ENCODE measurements at places on chromosomes 2 and 18.

- no peak for DNase-seq
Observed at GRCh38 chr2:105903051-105903674, 158.5 kb downstream of the NCK2 start.

DNA sequence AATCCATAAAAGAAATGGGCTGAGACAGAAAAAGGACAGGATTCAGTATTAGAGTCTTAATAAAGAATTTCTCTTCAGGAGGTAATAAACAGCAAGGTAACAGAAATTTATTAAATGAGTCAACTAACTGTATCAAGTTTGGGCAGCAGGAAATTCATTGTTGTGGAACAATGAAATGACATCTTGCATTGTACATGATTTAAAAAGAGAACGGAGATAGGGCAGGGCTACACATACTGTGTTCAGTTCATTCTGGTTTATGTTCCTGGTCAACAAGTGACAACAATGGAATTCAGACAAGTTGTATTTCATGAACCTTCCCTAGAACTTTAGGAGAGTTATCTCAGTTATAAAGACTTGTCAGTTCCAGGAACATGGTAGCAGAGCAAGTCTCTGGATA is 961.3 kb downstream of the SOCS6 start:
- DNase-seq = no peak

DNA sequence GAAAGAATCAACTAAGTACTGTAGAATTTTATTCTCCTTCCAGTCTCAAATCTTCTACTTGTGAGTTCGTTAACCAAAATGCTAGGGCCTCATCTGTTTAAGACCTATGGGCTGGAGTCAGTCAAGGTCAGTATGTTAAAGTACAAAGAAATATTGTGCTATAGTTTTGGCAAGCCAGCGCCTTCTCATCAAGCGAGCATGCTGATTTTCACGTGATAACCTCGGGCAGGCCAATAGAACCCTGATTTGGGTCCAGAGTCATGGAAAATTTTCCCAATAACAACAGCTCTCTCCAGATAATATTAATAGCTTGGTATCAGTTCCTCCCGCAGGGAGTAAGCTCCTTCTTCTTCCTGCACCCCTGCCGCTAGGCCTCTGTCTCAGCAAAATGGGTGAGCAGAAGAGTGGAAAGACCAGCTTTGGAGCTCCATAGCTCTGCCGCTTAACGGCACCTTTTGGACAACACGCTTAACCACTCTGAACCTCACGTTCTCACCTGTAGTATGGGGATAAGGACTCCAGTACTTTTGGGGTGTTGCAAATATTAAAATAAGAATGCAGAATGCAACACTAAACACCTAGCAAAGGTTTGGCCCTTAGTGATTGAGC is 11.7 kb downstream of the CABLES1 start:
- no peak for DNase-seq

DNA sequence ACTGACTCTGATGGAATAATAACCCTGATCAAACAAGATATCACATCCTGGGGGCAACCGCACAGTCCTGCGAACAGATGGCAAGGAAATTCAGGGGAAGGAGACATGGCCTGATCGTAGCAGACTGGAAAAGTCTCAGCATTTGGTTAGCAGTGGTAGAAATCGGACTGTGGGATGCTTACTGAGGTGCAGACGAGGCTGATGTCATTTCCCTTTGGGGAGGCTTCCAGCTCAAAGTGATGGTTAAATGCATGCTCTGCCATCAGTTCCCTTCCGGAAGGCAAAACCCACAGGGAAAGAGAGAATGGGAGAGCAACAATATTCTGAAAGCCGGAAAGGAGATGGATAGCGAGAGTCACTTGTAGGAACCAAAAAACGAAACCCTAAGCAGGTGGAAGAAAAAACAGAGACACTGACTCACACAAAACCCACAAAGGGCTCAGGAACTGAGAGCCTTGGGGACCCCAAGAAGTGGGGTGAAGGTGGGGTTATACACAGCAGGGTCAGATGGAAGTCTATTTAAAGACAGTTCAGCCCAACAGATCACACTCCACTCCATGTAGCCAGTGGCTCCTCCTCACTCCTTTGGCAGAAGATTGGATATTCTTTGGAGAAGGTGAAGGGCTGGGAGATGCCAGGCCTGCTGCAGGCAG is 93.1 kb downstream of the INPP5D start:
- DNase-seq = no peak

DNA sequence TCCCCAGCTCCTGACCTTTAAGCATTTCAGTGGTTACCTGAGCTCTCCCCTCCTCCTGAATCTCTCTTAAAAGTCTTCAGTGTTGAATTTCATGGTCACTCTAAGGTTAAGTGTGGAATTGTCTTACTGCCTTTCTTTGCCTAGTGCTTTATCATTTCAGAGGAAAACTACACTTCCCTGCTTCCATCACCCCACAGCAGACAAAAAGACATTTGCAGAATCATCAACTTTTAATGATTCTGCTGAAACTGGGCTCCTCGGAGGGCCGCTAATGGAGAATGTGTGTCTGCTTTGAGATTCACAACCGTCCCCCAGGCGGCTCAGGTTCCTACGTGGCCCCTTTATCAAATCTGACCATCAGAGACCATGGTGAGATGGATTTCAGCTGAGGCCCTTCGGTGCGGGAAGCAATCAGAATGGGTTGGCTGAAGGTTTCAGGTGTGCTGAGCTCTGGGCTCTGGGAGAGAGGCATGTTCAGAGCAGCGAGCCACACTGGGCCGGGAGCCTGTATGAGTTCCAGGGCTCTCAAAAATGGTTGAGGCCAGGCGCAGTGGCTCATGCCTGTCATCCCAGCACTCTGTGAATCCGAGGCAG is 41.9 kb upstream of the TBC1D8 start:
- DNase-seq = no peak

GRCh38 chr2:195575879-195576401 is 81.1 kb upstream of the SLC39A10 start:
- DNase-seq = peak; percentile 22

- DNase-seq = no peak
Observed at GRCh38 chr2:42832289-42832634, 39.9 kb upstream of the HAAO start.

- DNase-seq = no peak
Observed at GRCh38 chr18:1011349-1011748, 106.7 kb downstream of the ADCYAP1 start.
